Central memory CD8-positive, alpha-beta T cell (primary cell): ENCODE measurements at places on chromosomes 7 and 10.

DNA sequence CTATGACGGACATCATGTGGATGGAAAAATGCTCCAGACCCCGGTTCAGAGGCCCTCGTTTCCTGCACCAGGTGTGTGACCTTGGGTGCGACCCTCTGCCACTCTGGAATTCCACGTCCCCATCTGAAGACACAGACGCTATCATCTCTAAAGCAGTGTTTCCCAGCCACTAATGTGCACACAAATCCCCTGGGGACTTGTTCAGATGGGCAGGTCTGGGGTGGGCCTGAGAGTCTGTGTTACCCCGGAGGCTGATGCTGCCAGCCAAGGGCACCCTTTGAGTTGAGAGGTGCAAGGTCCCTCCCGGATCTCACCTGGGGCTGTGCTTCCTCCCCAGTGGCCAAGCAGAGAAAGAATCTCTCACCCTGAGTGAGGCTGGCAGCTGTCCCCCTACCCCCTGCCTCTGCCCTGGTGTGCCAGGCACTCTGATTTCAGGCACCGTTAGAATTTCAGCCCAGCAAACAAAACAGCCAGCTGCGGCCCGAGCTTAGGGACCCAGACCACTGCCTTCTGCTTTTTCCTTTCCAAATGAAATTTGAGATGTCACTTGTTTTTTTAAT is 90.0 kb downstream of the SLIT1 start:
- H3K4me1 ChIP-seq: peaks cover 47% of the 10 kb centered on the region
- peak overlapping the region; percentile 80 for H3K27ac ChIP-seq

GRCh38 chr10:30007406-30007805 is 52.0 kb downstream of the JCAD start:
- no peaks in the 10 kb centered on the region for H3K36me3 ChIP-seq
- no peak overlapping the region for H3K4me3 ChIP-seq
- H3K4me1 ChIP-seq: peaks cover 7% of the 10 kb centered on the region
- no peak overlapping the region for H3K27ac ChIP-seq
- H3K27me3 ChIP-seq: peaks cover 54% of the 10 kb centered on the region

- no peak overlapping the region for H3K4me3 ChIP-seq
- H3K36me3 ChIP-seq: no peaks in the 10 kb centered on the region
- H3K4me1 ChIP-seq: no peaks in the 10 kb centered on the region
- H3K27me3 ChIP-seq: peaks cover 33% of the 10 kb centered on the region
Measured at GRCh38 chr10:77944519-77944918, 18.0 kb upstream of the DLG5 start.

DNA sequence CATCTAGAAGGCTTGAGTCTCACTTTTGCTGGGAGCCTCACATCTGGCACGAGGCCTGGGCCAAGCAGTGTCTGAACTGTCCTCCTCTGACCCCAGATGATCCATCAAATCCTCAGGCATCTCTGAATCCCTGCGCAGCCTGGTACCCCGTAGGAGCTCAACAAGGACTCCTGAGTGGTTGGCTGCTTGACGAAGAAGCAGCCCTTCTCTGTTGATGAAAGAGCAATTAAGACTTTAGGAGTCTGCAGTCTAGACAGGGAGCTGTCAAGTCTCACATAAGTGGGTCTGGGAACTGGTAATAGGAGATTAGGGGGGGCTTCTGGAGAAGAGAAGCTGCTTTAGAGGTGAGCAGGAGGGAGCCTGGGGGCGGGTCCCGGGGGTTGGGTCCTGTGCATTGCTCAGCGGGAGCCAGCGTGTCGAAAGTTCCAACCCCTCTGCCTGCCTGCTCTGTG is 326.0 kb downstream of the RPS24 start:
- H3K4me1 ChIP-seq: no peaks in the 10 kb centered on the region
- H3K36me3 ChIP-seq: peaks cover 3% of the 10 kb centered on the region
- no peak for DNase-seq
- peaks cover 27% of the 10 kb centered on the region for H3K27me3 ChIP-seq
- no peak overlapping the region for H3K4me3 ChIP-seq
- no peak overlapping the region for H3K27ac ChIP-seq

GRCh38 chr7:130667593-130668257 is 823 bp downstream of the COPG2 start:
- H3K27me3 ChIP-seq: peaks cover 7% of the 10 kb centered on the region
- DNase-seq: no peak
- peaks cover 3% of the 10 kb centered on the region for H3K36me3 ChIP-seq
- peak overlapping the region; percentile 83 for H3K4me3 ChIP-seq
